ENCODE measurements at places on chromosomes 5 and 9. TPM values are rescaled to one million over a fixed set of nuclear protein-coding genes. Genes with fewer than 3 reads are reported as not detected.
A peak's percentile ranks its signal among the peaks of the same experiment; 100 is the strongest.

- DNase-seq = no peak
These were observed 75.4 kb downstream of the SLF1 start for GRCh38 chr5:94693845-94694370.

- no peak for DNase-seq
These were observed 240.9 kb downstream of the GABRB2 start for GRCh38 chr5:161305601-161306000.

DNA sequence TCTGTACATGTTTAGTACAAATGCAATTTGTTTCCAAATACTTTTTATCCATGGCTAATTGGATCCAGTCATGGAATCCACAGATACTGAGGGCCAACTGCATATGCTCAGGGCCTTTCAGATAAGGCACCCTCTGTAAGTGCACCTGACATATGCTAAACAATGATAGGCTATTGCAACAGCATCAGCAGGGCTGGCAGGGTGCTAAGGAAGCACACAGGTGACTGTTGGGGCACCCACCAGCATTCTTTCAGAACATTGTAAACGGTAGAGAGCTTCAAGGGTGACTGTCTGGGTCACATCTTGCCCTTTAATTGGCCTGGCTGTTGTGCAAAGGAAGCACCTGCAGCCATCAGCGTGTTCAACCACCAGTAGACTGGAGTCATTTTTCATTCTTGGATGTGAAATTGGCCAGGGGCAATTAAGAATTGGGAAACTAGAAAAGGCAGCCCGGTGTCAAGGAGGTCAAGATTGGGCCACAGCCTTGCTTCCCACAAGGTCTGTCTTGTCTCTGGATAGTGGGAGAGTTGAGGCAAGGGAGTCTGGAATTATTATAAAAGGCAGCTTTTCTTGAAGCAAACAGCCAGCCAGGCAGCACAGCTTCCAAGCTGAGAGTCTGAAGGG lies 129.3 kb upstream of the RAI14 start:
- DNase-seq = no peak

DNA sequence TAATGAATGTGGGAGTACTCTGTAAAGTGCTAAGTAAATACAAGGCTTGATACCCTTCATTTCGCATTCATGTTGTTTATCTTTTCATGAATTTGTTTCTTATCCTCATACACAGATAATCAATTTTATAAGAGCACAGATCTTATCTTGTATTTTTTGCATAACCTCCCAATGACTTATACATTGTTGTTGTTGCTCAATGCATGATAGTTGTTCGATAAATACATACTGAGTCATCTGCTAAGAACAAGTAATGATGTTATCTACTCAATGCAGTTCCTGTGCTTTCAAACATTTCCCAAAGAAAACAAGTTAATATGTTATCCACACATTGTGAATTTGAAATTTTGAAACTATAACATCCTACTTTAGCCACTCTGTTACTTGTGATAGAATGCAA lies 60.7 kb downstream of the TAF11L14 start:
- no peak for DNase-seq

DNA sequence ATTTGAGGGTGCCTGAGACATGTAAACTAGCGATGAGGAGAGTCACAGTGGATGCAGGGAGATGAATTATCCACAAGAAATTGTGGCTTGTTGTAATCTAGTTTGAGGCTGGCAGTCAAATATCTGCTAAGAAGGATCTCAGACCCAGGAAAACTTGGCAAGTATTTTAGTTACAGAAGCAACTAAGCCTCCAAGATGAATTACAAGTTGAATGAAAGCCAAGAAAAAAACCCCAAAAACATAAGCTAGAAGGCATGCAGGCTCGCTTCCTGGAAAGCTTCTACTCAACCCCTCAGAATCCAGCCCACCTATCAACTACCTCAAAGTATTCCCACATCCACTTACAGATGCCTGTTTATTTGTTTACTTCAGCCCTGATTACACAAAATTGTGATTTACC lies 696.9 kb downstream of the MAT2B start:
- no peak for DNase-seq

- no peak for DNase-seq
These were observed 260.7 kb upstream of the KCNN2 start for GRCh38 chr5:114101153-114101552.

DNA sequence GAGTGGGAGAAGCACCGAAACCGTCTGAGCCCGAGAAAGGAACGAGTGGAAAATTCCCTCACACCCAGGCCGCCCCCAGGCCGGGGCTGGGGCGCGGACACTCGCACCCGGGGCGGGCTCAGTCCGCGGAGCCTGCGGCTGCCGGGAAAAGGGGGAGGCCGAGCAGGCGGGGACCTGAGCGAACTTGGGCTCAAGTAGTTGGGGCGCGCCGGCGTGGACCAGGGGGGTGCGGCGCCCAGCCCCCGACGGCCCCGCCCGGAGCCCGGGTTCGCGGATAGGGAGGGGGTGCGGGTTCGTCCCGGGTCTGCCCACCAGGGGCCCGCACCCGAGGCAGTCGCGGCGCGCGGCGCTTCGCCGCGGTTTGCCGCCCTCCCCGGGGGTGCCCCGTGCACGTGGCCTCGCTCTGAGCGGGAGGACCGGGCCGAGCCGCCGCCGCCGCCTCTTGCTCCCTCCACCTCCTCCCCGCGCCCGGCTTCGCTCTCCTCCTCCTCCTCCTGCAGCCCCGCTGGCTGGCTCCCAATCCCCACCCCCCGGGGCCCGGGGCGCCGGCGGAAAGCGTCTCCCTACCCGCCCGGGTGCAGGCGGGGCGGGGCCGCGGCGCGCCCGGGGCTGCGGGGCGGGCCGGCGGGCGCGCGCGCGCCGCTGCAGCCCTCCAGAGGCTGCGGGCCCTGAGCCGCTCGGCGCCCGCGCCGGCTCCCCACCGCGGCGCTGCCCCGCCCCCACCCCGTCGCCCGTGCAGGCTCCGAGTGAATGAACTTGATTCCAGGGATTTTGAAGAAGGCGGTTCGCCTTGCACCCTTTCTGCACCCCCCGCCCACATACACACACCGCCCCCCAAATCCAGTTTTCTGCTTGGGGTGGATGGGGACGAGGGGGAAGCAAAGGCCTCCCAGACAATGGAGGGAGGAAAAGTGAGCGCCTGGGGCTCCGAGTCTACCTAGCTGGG lies 1.3 kb upstream of the NFIB start:
- peak; percentile 93 for DNase-seq

DNA sequence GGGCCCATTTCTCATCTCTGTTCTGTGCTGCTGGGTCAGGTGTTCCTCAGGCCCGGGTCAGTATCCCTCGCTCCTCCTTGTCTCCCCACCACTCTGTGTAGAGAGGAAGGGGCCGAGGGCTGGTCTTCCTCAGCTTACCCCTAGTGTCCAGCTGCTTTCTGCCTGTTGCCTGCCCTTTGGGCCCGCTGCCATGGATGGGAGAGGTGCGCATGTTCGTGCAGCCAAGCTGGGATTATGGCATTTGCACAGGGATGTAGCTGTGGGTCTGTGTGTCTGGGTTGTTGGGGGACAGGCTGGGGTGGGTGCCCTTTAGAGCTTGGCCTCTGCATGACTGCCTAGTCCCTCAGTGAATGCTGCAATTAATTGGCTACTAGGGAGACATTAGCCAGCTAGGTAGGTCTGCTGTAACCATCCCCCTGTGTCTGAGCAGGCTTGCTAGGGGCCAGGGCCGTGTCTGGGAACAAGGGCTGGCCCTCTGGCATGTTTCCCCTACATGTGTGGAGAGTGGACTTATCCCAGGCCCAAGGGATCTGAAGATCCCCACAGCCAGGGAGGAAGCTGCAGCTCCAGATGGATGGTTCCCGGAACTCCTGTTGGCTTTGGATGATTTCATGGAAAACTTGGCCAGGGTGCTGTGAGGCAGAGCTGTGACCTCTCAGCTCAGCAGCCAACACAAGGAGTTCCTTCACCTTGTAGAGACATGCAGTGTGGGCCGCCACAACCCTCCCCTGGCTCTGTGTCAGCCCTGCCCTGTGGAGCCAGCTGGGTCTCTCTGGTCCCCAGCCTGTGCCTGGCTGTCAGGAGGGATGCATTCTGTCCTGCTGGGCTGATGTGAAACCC lies 161.9 kb downstream of the MACROH2A1 start:
- no peak for DNase-seq

- no peak for DNase-seq
These were observed 22.2 kb downstream of the ISOC1 start for GRCh38 chr5:129116797-129117196.

Gene NR4A3
- polyA plus RNA-seq = 0.46 TPM

GRCh38 chr5:157446412-157446935 lies 13.5 kb upstream of the NIPAL4 start:
- no peak for DNase-seq

DNA sequence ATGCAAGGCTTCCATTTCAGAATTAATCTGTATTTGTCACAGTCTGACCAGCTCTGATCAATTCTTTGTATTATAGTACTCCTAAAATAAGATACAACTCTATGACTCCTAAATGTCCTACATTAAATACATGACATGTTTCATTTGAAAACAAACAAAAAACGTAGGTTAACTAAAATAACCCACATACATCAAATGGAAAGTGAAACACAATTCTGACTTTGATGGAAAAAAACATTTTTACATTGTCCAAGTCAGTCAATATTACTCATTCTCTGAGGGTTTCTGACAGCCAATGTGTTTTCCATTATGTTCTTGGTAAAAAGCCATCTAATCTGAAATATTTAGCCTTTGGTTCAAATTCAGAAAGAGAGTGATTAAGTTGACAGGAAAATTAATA lies 8.7 kb downstream of the HMGCS1 start:
- no peak for DNase-seq

DNA sequence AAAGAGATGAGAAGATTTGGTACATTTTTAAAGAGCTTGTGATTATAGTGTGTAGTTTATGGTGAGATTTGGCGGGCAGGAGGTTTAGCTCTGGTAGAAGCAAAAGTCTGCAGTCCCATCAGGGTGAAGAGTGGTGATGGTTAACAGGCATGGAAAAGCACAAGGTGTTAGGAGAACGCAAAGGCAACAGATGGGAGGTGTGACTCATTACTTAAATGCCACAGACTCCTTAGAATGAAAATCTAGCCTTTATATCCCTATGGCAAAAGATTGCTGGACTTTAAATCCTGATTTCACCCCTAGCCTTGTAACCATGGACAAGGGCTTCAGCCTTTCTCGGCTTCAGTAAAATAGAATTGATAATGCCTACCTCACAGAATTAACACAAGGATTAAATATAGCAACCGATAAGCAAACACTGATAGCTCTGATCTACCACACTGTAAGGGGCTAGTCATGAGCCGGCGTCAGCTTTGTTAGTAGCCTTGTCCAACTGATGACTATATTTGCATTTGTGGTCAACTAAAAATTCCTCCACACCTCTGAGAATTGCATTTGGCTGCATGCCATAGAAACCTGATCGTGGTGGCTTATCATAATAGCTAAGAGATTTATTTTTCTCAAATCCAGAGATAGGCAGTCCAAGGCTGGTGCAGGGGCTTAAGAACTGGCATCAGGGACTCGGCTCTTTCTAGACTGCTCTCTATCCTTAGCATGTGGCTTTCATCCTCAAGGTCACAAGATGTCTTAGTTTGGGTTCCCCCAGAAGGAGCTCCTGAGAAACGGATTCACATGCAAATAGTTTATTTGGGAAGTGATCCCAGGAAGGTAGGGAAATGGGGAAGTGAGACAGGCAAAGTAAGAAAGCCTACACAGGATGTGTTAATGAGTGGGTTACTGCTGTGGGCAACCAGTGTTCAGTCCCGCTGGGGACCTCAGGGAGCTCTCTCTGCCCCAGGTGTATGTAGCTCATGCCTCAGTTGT lies 19.6 kb downstream of the MFAP3 start:
- DNase-seq = no peak

- no peak for DNase-seq
These were observed 10.2 kb downstream of the DCANP1 start for GRCh38 chr5:135436951-135437418.

Gene ACOT12
- 0.45 TPM for polyA plus RNA-seq

DNA sequence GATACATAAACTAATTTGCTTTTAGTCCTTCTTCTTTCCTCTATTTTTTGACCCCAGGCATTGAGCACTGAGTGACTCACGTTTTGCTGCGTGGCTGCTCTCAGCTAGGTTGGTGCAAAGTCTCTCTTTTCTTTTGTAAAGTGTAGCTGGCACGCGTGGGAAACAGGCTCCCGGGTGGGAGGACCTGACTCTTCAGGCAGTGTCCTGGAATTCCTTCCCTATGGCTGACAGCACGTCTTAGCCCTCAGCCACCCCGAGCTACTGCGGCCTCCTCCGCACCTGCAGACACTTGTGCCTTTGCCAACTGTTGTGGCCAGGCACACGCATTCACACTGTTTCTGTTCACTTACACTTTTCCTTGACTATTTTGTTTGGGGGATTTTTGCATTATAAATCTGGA lies 877 bp upstream of the SCGB3A1 start:
- DNase-seq = no peak

Gene PHF2
- polyA plus RNA-seq = 46.4 TPM

DNA sequence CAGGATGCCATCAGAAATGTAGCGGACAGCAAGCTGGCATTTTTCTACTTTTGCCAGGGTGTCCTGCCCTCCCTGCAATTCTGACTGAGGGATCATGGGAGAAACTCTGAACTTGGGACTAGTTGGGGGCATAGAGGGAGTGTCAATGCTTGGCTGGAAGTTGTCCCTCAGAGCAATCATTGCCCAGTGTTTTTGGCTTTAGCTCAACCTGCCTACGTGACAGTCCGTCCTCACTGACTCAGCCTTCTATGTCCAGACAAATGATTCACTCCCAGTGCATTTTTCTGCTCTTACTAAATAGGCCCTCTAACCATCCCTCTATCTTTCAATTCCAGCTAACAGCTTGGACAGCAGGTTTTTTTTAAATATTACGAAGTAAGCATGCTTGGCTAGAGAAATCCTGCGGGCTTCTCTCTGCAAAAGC lies 627.4 kb downstream of the TLR4 start:
- no peak for DNase-seq

- no peak for DNase-seq
These were observed 55.2 kb upstream of the OLFM1 start for GRCh38 chr9:135032041-135032835.

DNA sequence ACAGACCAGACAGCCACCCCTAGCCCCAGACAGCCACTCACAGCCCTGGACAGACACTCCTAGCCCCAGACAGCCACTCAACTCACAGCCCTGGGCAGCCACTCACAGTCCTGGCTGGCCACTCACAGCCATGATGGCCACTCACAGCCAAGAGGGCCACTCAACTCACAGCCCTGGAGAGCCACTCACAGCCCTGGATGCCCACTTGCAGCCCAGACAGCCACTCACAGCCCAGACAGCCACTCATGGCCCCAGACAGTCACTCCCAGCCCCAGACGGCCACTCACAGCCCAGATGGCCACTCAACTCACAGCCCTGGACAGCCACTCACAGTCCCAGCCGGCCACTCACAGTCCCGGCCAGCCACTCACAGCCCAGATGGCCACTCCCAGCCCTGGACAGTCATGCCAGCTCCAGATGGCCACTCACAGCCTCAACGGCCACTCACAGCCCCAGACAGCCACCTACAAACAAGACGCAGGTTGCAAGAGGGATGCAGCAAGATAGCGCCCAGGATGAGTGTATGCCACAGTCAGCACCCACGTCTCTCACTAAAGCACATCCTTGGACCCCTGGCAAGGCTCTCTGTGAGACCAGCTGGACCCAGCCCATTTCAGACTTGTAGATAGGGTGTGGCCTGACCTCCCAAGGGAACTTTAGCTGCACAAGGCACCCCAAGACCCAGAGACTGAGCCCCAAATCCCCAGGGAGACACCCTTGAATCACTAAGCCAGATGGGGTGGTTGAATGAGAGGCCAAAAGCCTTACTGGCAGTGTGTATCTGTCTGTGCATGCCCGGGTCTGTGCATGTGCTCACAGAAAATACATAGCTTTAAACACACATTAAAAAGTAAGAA lies 22.4 kb downstream of the ZDHHC11B start:
- no peak for DNase-seq

Gene PHF24
- polyA plus RNA-seq = 0.54 TPM

Measured in right lung (tissue), 10 donors.